Natural killer cell (primary cell): ENCODE measurements at places on chromosomes 2 and 18.

DNA sequence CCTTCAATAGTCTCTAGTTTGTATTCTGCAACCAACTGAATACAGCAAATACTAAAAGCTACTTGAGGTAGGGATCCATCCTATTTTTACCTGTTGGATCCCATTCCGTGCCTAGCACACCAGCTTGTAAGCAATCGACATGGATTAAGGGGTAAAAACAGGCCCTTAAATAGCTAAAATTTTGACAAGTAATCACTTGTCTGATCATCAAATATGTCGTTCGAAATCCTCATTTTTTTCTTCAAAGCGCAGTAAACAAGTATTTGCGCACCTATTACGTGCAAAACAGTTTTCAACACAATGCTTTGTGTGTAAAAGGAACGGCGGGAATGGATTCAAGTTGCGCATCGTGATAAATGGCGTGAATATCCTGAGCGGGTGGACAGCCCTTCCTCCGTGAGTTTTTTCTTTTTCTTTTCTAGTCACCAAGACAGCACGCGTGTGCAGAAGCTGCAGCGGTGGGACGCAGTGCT lies 1.4 kb upstream of the ACVR2A start:
- DNase-seq: no peak
- no peaks in the 10 kb centered on the region for H3K36me3 ChIP-seq
- H3K27me3 ChIP-seq: peaks cover 7% of the 10 kb centered on the region
- peak overlapping the region; percentile 85 for H3K4me3 ChIP-seq

DNA sequence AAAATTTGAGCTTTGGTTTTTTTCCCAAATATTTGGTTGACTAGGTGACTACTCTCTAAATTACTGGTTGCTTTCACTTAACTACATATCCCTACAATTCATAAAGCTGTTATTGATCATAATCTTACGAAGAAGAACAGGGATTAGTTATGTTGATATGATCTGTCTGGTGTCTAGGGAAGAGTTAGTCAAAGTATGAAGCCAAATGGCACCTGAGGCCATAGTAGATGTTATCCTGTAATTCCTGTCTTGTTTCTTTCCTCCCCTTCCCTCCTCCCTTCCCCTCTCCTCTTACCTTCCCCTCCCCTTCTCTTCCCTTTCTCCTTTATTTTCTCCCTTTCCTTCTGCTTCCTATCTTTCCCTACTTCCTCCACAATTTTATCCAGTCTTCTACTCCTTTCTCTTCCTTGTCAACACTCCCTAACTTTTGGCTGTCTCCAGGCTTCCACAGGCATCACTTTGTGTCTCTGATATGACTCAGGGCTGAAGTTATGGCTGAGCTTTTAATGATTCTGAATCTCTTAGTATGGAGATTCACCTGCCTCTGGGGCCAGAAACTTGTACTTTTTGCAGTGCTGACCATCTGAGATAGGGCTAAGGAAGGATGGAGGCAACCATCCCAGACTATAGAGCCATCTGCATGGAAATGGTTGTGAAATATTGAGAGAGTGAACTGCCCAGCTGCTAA lies 149.9 kb upstream of the TCF4 start:
- H3K4me1 ChIP-seq: no peaks in the 10 kb centered on the region
- no peaks in the 10 kb centered on the region for H3K27me3 ChIP-seq
- H3K4me3 ChIP-seq: no peak overlapping the region
- no peaks in the 10 kb centered on the region for H3K36me3 ChIP-seq

DNA sequence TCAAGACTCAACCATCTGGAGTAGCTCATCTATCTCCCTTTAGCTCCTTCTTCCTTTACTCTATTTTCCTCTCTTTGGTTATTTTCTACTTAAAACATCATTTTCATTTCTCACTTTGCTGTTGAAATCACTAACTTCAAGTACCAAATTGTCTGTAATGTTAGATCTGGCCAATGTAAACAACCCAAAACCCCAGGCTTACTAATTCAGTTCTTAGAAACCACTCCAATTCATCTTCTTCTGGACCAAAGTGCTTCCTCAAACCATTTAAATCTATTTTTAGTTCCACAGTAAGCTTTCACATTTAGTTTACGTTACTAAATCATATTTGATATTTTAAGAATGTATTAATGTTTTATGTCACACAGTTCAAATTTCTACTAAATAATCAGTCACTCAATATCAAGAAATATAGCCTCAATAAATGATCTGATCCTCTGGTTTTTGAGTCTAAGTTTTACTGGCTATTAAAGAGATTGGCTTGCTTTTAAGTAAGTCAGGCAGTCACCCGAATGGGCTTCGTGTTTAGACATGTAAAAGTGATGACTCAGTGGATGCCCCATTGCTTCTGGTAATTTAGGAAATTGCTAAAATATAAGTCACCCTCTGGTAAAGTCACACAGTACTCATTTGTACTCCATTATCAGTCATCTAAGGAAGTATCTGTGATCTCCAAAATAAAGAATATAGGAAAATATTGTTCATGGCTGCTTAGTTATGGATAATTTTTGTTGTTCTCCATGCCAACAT lies 527.2 kb upstream of the SOX11 start:
- H3K36me3 ChIP-seq: no peaks in the 10 kb centered on the region
- no peak overlapping the region for H3K27ac ChIP-seq
- H3K4me3 ChIP-seq: no peak overlapping the region
- no peaks in the 10 kb centered on the region for H3K27me3 ChIP-seq
- H3K4me1 ChIP-seq: no peaks in the 10 kb centered on the region
- DNase-seq: no peak

GRCh38 chr2:46179037-46179621 lies 118.1 kb upstream of the EPAS1 start:
- H3K4me3 ChIP-seq: no peak overlapping the region
- no peaks in the 10 kb centered on the region for H3K36me3 ChIP-seq
- H3K27ac ChIP-seq: peak overlapping the region; percentile 46
- DNase-seq: peak; percentile 85
- no peaks in the 10 kb centered on the region for H3K27me3 ChIP-seq

GRCh38 chr2:1488851-1489250 lies 75.6 kb downstream of the TPO start:
- no peak overlapping the region for H3K4me3 ChIP-seq
- DNase-seq: no peak
- H3K36me3 ChIP-seq: no peaks in the 10 kb centered on the region

DNA sequence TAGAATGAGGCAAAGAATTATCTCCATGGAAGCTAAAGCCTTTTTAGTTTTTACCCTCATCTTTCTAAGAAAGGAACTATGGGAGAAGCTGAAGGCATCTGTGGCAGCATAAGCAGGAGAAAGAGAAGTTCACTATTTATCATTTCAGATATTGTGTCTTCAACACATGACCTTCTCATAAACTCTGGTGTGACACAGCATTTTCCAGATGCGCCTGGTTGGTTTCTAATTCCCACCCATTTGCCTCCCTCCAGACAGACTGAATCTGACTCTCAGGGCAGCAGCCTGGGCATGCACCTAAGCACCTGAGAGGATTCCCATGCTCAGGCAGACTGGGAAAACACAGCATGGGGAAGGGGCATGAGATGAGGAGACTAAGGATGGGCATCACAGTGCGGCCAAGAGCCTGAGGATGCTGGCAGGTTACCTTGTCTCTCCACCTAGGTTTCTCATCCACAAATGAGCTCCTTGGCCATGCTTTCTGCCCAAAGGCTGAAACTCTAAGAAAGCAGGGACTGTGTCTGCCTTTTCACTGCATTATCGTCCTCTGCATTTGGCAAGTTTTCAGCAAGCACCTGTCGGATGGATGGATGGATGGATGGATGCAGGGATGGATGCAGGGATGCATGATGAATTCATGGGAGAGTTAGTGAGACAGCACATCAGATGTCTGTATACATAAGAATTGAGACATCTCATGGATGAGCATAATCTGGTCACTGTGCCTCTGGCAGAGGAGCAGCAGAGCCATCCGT lies 28.8 kb upstream of the SULT1C4 start:
- no peaks in the 10 kb centered on the region for H3K36me3 ChIP-seq
- H3K4me1 ChIP-seq: no peaks in the 10 kb centered on the region
- H3K27me3 ChIP-seq: no peaks in the 10 kb centered on the region
- DNase-seq: no peak
